Vein endothelial cell (primary cell): ENCODE measurements at places on chromosomes 7 and 10. TPM values are rescaled to one million over a fixed set of nuclear protein-coding genes. Genes with fewer than 3 reads are reported as not detected.

The PLXNA4 gene
- 33.2 and 50.6 TPM in 2 replicates for total RNA-seq

The PDGFA gene
- 61.3 and 74.8 TPM in 2 replicates for total RNA-seq

The GIMAP6 gene
- 171 and 211 TPM in 2 replicates for total RNA-seq

The GJD4 gene
- not detected in 2 replicates for total RNA-seq

The LRRC4 gene
- total RNA-seq: 2.3 and 2.9 TPM in 2 replicates

The MBL2 gene
- total RNA-seq: not detected in 2 replicates

The DYDC2 gene
- not detected in 2 replicates for total RNA-seq

The NPC1L1 gene
- not detected in 2 replicates for total RNA-seq

The KLF14 gene
- not detected in 2 replicates for total RNA-seq

The NUTM2E gene
- total RNA-seq: 0.38 TPM in 1 of 2 replicates, not detected in the other

The A1CF gene
- total RNA-seq: not detected in 2 replicates

The SLC39A12 gene
- total RNA-seq: not detected in 2 replicates

The CYP3A7 gene
- total RNA-seq: 0.10 TPM in 1 of 2 replicates, not detected in the other

The CFAP43 gene
- 0.10 TPM in 1 of 2 replicates, not detected in the other for total RNA-seq

The SLC26A3 gene
- not detected in 2 replicates for total RNA-seq

The TRPV6 gene
- total RNA-seq: not detected in 2 replicates

The WASHC2C gene
- 40.1 and 41.5 TPM in 2 replicates for total RNA-seq

The NPFFR1 gene
- not detected in 2 replicates for total RNA-seq

The CYP2C8 gene
- 0.33 TPM in 1 of 2 replicates, not detected in the other for total RNA-seq
